Lung microvascular endothelial cell (primary cell): ENCODE measurements at places on chromosomes 6 and 20. TPM values are rescaled to one million over a fixed set of nuclear protein-coding genes. Genes with fewer than 3 reads are reported as not detected.

The MEI4 gene
- not detected in 2 replicates for total RNA-seq

DNA sequence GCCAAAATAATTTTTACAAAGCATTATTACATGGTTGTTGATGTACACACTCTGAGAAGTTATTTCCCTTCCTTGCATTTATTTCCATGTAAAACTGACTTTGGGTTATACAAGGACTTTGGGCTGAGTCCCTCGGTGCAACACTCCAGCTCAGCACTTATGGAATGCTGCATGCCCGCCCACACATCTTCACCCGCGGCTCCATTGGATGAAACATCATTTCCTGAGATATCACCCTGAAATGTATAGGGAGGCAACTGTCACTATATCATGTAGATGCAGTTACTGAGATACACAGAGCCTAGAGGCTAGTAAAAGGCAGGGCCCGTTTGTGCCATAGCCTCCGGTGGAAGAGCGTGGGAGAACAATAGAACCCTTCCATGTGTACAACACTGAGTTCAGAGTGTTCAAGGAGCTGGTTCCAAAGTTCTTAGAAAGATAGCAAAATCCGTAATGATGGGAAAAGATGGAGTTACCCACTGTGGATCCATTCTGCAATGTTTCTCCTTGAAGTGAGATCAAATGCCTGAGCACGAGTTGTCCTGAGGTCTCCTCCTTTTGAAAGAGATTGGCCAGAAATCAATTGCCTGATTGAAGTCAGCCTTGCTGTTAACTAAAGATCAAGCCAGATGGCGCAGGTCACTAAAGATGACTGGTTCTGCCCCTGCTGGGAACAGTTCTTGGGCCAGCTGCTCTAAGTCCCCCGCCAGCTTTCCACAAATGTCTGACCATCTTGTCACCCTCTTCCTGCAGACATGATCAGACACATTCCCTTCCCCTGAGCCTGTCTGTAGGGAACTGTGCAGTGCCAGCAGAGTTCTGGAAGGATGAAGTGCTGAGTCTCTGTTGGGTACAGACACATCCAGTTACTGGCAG, 100.9 kb upstream of the IYD start:
- no peak for DNase-seq

DNA sequence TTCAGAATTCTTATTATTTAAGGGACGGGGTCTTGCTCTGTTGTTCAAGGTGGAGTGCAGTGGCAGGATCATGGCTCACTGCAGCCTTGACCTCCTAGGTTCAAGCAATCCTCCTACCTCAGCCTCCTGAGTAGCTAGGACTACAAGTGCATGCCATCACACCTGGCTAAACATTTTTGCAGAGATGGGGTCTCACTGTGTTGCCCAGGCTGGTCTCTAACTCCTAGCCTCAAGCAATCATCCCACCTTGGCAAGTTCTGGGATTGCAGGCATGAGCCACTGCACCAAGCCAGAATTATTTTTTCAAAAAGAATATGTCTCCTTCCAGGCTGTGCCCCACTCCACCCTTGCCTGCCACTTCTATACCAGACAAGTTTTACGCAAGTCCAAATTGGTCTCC, 190.1 kb upstream of the SUPT3H start:
- DNase-seq = no peak

- no peak for DNase-seq
These were observed 33.7 kb downstream of the RNF146 start for GRCh38 chr6:127300411-127300810.

- no peak for DNase-seq
These were observed 45.4 kb downstream of the ME1 start for GRCh38 chr6:83385473-83385872.
